Erythroblast (primary cell): ENCODE measurements at places on chromosomes 11 and 22.
A peak's percentile ranks its signal among the peaks of the same experiment; 100 is the strongest.

DNA sequence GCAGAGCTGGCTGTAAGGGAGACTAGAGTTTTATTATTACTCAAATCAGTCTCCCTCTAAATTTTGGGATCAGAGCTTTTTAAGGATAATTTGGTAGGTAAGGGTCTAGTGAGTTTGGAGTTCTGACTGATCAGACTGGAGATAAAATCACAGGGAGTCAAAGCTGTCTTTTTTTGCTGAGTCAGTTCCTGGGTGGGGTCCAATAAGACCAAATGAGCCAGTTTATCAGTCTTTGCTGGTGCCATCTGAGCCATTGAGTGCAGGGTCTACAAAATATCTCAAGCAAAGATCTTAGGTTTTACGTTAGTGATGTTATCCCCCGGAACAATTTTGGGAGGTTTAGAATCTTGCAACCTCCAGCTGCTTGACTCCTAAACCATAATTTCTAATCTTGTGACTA, 935.1 kb upstream of the RAG2 start:
- no peak for DNase-seq

DNA sequence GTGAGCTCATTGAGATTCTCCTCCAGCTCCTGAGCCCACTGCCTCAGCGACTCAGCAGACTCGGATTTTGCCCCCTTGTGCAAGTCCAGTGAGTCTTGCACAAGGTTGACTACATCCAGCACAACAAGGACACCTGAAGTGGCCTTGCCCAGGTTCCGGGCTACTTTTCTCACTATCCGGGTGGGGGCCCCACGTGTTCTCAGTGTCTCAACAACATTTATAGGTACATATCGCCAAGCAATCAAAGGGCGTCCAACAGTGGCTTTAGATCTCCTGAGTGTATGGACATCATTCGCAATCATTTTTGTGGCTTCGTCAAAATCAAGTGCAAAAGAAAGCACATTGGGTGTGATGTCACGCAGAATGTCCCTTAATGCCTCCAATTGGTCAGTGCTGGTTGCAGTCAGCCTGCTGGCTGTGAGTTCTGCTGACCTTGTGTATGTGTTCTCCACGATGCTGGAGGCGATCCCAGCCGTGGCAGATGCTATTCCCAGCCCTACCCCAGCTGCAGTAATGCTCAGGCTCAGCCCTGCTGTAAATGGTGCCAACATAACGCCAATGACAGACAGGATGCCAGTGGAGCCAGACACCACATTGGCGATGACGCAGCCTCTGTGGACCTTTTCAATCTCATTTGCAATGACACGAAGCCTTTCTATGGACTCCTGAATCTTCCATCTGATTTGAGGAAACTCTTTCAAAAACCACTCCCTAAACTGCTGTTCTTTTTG, 10.3 kb downstream of the APOL4 start:
- no peak for DNase-seq

DNA sequence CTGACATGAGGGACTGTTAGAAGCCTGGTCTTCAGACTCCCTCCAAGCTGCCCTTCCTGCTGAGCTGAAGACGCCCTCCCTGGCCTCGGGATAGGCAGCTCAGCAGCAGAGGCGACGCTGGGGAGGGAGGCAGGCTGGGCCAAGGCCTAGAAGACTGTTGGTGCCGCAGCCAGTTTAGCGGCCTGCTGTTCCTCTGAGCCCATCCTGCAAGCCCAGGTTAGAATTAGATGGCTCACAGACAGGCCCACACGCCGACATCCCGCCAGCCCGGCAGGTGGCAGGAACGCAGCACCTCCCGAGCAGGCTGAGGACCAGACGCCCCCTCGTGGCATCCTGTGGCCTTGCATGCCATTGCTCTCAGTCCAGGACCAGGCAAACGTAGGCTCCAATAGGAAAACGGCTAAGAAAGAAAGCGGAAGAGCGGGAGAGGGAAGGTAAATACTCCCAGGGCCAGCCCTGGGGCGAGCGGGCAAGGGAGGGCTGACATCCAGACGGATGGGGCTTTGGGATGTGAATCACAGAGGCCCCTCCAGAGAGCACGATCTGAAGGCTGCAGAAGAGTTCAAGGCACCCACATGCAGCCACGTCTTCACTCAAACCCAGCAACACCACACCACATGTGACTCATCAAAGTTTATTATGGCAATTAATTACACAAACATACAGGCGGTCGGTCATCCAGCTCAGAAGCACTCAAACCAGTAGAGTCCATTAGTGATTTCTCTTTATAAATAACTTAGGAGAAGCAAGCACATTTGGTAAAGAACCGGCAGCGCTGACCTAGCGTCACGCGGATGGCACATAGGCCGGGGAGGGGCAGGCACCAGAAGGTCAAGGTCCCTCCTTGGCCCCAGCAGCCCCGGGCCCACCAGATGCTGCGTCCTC, 27.6 kb downstream of the CD5 start:
- no peak for DNase-seq

DNA sequence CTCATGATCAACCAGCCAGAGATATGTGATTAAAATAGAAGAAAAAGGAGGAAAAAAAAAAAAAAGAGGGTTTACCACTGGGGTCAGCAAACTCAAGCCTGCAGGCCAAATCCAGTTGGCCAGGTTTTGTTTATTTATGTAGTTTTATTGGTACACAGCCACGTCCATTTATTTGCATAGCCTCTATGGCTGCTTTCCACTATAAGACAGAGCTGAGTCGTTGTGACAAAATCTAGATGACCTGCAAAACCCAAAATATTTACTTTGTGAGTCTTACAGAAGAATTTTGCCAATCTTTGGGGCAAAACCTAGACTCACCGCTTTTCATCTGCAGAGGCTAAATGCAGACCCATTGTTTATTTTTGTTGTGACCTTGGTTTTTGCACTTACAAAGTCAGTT, 87.1 kb downstream of the TENM4 start:
- DNase-seq: no peak

DNA sequence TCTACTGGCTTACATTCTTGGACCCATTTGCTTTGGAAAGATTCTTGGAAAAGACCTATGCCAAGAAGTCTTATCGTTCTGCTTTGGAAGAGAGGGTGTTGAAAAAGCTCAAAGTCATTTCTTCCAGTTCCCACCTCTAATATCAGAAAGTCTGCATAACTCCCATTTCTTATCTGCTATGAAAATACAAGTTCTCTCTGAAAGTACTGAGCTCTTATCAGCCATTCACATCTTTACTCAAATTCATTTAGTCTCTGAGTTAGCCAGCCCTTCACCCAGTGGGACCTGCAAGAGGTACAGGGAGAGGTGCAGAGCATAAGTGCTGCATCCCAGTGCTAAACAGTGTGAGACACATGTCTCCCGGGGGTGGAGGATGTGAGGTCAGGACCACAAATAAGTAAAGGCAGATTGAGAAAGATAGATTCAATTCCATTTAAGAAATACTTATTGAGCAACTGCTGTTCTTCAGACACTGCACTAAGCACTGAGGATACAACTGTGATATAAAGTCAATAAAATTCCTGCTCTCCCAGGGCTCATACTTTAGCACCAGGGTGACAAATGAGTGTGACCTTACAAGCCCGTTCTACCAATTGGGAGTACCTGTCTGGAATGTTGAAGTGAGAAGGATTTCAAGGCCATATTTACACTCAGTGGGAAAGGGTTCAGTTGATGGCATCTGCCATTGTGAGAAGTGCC, 76.7 kb downstream of the PISD start:
- DNase-seq: peak; percentile 94

GRCh38 chr11:62601122-62601371, 618 bp downstream of the MTA2 start:
- no peak for DNase-seq

GRCh38 chr11:87320123-87320522, 282.4 kb downstream of the TMEM135 start:
- no peak for DNase-seq

DNA sequence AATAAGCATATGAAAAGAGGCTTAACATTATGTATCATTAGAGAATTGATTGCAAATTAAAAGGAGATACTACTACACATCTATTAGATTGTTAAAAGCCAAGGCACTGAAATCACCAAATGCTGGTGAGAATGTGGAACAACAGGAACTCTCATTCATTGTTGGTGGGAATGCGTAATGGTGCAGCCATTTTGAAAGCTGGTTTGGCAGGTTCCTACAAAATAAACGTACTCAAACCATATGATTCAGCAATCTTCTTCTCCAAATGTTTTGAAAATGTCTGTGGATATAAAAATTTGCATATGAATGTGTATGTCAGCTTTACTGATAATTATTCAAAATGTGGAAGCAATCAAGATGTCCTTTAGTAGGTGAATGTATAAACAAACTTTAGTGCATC, 176.4 kb upstream of the PLET1 start:
- no peak for DNase-seq

DNA sequence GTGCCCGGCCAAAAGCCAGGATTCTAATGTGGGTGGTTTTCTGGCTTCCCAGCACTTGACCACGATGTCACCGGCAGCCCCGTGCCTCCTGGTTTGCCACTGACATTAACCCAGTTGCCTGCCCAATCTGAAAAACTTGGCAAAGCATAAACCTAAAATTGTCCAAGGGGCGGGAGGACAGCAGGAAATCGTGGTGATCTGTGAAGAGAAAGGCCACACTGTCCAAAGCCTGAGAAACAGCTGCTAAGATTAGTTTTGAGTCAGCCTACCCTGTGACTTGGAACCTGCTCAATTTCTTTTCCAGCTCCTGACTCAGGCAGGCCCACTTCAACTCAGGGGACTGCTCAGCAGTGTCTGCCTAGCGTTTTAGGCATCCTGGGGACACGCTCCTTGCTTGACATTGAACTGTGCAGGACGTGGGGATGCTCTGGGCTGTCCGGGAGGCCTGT, 8.2 kb upstream of the F2 start:
- no peak for DNase-seq

DNA sequence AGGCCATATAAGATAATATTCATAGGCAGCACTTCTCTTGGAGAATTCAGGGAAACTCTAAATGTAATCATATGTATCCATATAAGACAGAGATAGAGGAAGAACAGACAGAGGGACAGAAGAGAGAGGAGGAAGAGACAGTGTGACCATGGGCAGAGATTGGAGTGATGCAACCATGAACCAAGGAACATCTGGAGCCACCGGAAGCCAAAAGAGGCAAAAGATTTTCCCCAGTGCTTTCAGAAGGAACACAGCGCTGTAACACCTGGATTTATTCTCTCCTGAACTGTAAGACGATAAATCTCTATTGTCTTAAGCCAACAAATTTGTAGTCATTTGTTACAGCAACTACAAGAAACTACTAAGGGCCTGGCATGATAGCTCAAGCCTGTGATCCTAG, 57.7 kb downstream of the GAB2 start:
- no peak for DNase-seq

- DNase-seq: no peak
Observed at GRCh38 chr22:20282901-20283673, 15.0 kb upstream of the RTN4R start.

- no peak for DNase-seq
Observed at GRCh38 chr11:18285841-18286240, 19.8 kb downstream of the SAA1 start.

DNA sequence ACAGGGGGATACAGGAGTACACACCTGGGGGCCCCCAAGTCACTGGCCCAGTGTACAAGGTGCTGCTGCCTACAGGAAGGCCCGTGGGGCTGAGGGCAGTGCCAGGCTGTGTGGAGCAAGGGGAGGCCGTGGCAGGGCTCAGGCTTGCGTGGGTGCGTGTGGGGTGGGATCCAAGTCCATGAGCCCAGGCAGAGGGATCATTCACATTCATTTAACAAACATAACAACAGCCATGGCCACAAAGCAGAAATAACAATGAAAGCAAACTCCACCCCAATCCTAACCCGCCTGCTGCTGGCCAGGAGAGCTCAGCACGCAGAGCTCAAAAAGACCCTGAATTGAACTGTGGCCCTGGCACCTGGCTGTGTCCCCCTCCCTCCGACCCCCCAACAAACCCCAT, 17.0 kb upstream of the SCGB1A1 start:
- DNase-seq: no peak

DNA sequence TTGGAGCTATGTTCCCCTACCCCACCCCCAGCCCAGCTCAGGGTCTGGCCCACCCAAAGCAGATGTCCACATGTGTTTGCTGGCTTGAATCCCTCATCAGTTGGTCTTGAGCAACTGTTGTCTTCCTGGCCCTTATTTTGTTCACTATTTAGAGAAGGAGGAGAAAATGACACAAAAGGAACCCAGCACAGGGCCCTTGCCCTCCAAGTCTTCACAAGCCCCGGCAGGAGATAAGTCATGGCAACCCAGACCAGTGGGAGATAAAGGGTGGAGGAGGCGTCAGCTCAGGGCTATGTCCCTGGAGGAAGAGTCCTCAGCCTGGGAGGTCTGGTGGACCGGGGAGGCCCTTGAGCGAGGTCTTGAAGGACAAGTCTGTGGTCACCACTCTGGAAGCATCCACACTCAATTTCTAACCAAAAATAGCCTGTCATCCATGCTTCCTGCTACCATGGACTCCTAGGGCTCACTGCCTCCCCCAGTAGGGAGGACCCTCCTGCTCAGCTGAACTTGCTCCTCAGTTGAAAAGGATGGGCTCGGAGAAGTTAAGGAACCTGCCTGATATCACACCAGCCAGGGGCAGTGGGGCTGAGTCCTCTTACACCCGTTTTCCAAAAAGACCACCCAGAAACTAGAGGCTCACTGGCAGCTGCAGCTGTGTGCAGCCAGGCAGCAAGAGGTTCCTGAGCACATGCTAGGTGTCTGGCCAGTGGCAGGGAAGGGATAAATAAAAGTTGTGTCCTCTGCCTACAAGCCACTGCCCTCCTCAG, 1.8 kb upstream of the RAB3IL1 start:
- DNase-seq: peak; percentile 75

DNA sequence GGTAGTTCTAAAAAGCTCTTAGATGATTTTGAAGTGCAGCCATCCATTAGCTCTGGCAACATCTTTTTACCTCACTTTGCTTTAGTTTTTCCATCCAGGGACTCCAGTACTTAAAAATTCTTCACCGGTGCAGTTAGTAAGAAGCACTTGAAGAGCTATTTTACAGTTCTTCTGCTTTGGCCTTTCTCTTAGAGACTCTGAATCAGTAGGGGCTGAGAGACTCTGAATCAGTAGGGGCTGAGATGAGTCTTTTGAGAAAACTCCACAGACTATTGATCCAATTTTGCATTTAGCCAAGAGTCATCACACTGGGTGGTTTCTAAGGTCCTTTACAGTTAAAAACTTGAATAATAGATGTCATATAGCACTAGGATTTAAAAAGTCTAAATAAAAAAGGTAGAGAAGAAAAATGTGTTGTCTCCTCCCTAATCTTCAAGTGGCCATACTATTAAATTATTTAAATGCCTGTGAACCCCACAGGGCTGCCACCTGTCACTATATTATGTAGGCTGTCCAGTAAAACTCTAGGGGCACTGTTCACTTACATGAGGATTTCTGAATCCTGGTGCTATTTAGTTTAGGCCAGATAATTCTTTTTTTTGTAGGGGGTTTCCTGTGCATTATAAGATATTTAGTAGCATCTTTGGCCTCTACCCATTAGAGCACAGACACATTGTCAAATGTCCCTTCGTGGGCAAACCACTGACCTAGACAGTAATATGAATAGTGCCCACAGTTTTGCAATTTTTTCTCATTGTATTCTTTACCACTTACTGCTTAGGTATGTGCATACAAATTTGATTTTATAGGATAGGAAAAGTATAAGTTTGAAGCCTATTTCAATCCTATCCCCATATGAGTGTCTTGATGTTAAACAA, 26.3 kb upstream of the HIKESHI start:
- DNase-seq: no peak

- DNase-seq: no peak
Observed at GRCh38 chr11:94193288-94193687, 64.6 kb downstream of the PANX1 start.

GRCh38 chr11:97201743-97202612, 812.2 kb downstream of the JRKL start:
- DNase-seq: no peak
